ENCODE measurements at places on chromosomes 5 and 9.
A peak's percentile ranks its signal among the peaks of the same experiment; 100 is the strongest.

- no peak for DNase-seq
Measured at GRCh38 chr9:113886026-113886369, 9.9 kb downstream of the ZNF618 start.

DNA sequence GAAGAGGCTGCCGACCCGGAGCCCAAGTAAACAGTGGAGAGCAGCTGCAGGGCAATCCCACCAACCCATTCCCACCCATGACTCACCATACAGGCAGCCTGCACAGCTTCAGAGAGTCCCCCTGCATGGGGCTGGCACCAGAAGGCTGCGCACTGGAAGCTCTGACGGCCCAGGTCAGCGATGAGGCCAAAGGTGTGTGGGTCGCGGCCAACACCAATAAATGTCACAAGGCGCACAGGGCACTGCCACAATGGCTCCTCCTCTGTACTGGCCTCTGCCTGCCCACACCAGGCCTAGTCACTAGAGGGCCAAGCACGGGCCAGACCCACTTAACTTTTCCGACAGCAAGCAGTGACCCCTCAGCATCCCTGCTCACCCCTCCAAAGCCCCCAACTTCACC lies 3.0 kb upstream of the SRA1 start:
- no peak for DNase-seq

GRCh38 chr5:67971971-67972821 lies 243.4 kb upstream of the PIK3R1 start:
- DNase-seq: no peak

GRCh38 chr5:129857116-129857515 lies 47.1 kb upstream of the CHSY3 start:
- DNase-seq: no peak

- DNase-seq: no peak
Measured at GRCh38 chr5:142426129-142427014, 101.6 kb upstream of the SPRY4 start.

- DNase-seq: no peak
Measured at GRCh38 chr5:120082316-120083068, 381.6 kb upstream of the PRR16 start.

- DNase-seq: no peak
Measured at GRCh38 chr9:22134390-22134789, 125.3 kb upstream of the CDKN2B start.

DNA sequence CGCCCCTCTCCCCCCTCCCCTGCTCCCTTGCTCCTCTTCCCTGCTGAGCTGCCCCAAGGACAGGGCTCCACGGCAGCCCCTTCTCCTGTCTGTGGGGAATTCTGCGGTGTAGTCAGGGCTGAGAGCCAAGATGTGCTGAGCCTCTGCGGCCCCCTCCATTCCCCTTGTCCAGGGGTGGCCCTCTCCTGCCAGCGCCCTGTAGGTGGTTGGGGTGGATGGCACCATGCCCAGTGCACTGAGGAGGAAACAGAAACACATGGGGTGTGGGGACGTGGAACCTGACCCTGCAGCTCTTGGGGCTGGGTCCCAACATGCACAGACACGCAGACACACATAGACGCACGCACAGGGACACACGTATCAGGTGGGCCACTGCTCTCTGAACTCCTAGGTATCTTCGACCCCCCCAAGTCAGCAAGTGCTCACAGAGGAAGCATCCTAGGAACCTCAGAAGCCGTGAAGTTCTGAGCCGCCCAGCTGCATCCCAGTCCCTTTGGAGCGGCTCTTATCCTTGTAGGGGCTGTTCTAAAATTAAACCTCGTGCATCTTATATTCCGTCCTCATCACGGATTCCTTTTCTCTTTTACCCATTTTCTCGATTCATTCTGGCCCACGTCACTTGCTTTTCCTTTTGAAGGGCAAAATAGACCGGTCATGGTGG lies 64.8 kb downstream of the HMCN2 start:
- DNase-seq: no peak

GRCh38 chr9:10651012-10651411 lies 38.2 kb upstream of the PTPRD start:
- no peak for DNase-seq

DNA sequence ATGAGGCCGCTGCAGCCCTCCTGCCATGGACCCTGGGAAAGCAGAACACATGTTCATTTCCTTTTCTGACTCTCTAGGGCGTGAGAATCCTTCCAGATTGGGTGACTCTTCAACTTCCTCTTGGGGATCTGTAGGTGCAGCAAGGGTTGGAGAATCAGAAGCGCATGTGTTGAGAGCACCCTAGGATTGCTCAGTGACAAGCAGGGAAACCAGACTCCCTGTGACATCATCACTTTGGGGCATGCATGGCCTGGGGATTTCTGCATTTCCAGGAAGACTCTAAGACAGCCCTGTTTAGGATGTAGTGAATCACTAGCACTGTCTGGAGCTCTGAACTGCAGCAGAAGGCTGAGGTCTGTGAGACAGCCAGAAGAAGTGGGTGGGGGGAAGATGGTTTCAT lies 15.1 kb upstream of the LCP2 start:
- peak; percentile 71 for DNase-seq

GRCh38 chr5:115641948-115642347 lies 16.1 kb upstream of the TMED7 start:
- DNase-seq: no peak

DNA sequence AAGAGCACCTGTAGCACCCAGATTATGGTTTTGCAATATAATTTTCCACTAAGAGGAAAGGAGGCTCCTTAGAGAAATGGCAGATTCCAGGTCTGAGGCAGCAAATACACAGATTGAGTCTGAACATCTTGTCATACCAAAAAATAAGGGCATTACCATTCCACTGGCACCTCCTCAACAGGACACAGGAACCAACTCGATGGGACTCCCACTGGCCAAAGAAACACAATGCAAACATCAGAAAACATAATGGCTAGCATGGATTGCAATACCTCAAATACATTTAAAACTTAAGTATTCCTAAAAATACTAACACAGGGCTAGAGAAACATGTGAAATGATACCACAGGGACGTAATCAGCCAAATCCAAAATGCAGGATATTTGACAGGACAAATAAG lies 12.4 kb upstream of the RANBP17 start:
- DNase-seq: no peak

DNA sequence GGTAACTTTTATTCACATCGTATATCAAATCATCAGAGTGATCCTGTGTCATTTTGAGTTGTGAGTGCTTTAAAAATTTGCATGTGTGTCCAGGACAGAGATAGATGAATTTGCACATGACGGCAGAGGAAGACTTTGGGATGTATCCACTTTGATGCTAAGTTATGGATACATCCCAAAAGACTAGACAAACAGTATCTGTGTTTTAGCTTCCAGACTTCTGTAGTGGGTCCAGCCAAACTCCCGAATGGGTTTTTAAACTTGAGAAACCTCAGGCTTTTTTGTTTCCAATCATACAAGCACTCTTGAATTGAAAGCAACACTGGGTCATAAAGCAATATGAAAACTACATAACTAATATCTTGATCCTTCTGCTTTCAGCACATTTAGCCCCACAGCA lies 213.8 kb downstream of the C9orf152 start:
- DNase-seq: no peak

DNA sequence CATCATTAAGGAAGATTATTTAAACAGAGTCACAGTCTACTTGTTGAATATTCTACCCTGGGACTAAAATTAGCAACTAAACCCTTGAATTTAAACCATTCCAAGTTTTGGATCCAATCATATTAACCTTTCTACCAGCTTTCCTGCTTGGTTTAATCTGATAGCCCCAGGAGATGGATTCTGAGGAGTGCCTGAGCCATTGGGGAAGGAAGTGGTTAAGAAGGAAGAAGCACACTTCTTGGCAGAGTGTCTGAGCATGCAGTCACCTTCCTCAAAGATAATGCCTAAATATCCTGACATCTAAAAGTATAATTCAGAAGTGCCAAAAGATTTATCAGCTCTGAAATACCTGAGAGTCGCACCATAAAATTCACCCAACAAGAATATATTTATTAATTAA lies 74.1 kb upstream of the SNCAIP start:
- DNase-seq: no peak

DNA sequence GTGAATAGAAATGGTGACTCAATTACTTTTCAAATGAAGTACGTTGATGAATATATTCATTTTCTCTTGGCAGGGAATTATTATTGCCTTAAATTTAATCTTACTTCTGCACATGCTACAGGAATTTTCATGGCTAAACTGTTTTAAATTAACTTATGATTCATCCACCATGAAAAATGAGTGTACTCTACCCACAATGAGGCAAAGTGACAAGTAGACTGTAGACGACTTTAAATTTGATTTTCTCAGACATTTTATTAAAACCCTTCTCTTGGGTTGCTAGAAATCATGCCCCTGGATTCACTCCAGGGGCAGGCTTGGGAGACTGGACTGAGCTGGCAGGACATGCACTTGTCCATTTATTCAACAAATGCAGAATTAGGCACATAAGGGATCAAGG lies 23.5 kb upstream of the ERAP2 start:
- no peak for DNase-seq

DNA sequence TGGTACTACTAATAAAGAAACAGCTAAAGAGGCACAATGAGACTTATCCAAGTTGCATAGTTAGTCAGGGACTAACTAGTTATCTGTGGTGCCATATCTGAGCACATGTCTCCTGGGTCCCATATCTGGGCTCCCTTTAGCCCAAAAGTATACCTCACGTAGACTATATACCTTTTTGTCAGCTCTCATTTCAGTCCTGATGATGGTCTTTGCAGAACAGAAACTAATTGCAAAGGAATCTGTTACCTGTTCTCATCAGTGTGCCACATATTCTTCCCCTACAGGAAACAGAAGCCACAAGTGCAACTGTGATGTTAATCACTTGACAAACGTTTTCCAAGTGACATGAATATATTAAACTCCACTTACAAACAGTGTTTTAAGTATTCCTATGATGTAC lies 395.2 kb downstream of the KIAA0825 start:
- DNase-seq: no peak

GRCh38 chr9:133210609-133211008 lies 1.6 kb upstream of the OBP2B start:
- DNase-seq: no peak

- DNase-seq: no peak
Measured at GRCh38 chr5:1647580-1647979, 123.8 kb upstream of the LPCAT1 start.

GRCh38 chr5:163163858-163164257 lies 273.5 kb upstream of the CCNG1 start:
- no peak for DNase-seq

- DNase-seq: peak; percentile 29
Measured at GRCh38 chr5:107248066-107248695, 422.6 kb downstream of the EFNA5 start.

DNA sequence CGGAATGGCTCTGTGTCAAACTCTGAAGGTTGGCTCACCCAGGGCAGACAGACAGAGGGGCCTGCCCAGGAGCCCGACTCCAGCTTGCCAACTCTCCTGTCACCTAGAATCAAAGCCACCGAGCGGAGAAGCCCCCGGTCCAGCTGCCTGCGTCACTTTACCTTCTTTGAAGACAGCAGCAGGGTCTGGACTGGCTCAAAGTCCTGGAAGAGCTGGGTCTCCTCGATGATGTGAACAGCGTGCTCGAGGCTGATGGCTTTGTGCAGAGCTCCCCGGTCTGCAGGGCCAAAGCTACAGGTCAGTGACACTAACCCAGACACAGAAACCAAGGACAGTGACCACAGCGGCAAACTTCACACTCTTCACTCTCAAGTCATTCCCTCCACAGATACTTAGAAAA lies 67.9 kb downstream of the SECISBP2 start:
- DNase-seq: no peak

- no peak for DNase-seq
Measured at GRCh38 chr5:145324767-145325479, 510.2 kb downstream of the PRELID2 start.

DNA sequence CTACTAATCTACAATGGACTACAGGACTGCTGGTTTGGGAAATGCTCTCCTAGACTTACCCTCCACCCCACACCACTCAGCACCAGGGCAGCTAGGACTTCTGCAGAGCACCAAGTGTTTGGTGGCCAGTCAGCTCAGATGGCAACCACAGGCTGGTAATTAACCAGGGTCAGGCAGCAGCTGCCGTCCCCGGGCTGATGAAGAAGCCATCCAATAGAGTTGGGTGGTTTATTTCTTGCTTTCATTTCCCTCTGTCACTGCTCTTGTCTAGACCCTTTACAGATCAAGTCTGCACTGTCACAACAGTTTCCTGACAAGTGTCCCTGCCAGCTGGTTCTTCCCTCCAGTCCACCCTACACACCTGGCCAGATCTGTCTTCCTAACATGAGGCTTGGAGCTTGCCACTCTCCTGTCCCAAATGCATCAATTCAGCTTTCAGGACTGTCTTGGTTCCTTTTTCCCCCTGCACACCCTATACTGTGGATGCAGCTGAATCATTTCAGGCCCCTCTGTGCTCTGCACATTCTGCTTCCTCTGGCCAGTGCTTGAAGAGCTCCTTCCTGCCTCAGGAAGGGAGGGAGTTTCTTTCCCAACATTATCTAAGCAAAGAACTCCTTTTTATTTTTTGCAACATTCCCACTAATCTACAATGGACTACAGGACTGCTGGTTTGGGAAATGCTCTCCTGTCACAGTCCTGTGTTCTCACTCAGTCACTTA lies 30.2 kb upstream of the HSPA9 start:
- no peak for DNase-seq

GRCh38 chr5:57349214-57349613 lies 133.4 kb downstream of the ACTBL2 start:
- no peak for DNase-seq

DNA sequence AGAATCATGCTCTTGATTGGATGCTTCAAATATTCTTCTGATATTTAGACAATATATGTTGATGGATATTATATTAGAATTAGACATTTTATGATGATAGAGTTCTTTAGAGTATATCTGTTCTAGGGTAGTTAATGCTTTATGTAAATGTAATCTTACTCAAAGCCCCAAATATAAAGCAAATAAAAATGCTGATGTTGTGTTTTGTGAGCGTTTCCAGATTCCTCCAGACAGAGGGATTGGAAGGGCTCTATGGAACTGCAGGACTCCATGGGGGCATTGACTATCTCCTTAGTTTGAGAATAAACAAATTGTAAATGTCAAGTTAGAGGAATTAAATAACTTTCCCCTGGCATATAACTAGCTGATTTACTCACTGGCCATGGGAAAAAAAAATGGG lies 184.5 kb downstream of the MRPS30 start:
- DNase-seq: no peak

DNA sequence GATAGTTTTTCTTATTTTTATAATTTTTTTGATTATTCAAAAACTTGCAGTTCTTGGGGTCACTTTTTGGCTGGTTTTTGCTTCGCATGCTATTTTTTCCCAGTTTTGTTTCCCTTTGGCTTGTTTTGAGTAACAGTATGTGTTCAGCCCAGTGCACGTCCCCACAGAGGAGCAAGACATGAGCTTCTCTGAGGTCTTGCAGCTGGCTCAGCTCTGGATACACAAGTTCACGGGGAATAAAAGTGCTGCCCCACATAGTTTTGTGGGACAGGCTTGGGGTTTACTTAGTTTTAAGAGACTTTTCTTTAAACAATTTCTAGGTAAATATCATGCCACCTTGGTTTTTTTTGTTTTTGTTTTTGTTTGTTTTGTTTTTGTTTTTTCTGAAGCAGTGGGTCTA lies 297.8 kb upstream of the IRX1 start:
- DNase-seq: no peak

Measured in ELF-1 (cell line).